HS-27A (cell line): ENCODE measurements at places on chromosomes 1 and 21.
A peak's percentile ranks its signal among the peaks of the same experiment; 100 is the strongest.

DNA sequence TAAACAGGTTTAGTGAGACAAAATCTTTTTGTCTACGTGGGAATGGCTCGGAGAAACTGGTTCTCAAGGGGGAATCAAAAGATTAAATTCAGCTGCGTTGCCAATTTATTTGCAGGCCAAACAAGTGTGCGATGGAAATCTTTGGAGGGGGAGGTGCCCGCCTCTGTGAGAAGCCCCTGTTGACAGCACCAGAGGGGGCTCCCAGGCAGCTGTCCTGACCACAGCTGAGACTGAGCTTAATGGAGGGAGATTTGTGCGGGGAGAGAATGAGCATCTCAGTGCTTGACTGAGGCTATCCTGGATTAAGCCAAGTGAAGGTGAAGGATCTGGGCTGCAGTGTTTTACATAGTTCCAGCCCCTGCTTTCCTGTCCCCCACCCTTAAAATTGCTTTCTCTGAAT is 169.7 kb downstream of the ATG4C start:
- no peak for DNase-seq

- DNase-seq, result no peak
Observed at GRCh38 chr21:32861866-32862265, 90.3 kb upstream of the PAXBP1 start.

- peak; percentile 62 for DNase-seq
Observed at GRCh38 chr1:206898089-206898914, 1.1 kb downstream of the IL24 start.

GRCh38 chr1:201859424-201859823 is 29.3 kb upstream of the SHISA4 start:
- no peak for DNase-seq

DNA sequence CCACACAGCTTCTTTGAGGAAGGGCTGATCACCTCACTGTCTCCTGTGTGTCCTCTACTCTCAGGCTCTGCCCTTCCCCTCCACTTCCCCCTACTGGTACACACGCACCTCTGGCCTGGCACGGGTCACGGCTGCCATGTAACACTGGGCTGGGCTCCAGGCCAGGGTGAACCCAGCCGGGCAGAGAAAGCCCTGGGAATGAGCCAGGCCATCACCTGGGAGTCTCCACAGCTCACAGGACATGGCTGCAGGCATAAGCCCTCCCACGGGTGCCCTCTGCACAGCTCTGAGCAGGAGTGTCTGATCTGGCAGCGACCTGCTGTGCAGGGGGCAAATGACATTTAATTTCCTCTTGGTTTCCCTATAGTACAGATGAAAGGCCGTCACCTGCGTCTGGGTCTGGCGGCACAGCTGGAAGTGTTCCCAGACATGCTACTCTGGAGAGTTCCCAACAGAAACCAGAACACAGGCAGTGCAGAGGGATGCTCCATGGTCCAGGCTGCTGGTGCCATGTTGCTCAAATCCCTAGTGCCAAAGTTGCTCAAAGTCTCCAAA is 61.2 kb downstream of the ERI3 start:
- DNase-seq, result no peak

GRCh38 chr1:94000510-94001282 is 91.5 kb upstream of the GCLM start:
- no peak for DNase-seq

DNA sequence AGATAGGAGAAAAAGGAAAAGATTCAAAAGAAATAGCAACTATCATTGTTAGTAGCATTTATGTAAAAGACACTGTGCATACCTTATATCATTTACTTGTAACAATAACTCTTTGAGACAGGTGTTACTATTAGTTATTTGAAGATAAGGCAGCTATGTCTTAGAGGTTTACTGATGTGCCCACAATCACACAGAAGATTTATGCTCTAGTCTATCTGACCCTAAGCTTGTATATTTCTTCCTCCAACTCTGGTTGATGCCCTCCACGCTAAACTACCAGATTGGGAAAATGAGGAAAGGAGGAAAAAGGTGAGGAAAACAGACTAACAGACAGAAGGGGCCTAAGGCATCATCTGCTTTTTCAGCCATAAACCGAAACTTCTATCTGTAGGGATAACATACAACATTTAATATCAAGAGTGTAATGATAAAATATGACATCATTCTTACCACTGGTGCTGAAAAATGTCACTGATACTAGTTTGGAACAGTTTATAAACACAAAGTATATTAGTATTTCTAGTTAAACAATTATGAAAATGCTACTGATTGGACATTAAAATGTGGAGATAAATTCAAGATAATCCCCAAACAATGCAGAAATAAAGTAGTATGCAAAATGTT is 5.1 kb downstream of the COLGALT2 start:
- DNase-seq, result no peak

DNA sequence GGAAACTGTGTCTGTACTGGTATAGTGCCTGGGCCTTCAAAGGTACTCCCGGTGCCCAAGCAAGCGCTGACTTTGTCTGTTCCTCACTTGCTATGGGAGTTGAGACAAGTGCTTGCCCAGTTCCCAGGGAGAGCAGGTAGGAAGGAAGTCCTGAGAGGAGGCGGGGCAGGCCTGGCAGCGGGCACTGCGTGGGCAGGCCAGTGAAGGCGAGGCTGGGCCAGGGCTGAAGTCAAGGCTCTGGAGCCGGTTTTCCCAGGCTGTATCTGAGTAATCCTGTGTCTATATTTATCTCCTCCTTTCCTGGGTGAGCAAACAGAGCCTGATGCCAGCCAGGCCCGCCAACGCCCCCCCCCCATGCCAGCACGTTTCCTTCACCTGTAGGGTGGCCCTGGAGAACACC is 15.9 kb upstream of the EDN2 start:
- no peak for DNase-seq

- no peak for DNase-seq
Observed at GRCh38 chr1:153292185-153292584, 20.6 kb downstream of the PGLYRP3 start.

DNA sequence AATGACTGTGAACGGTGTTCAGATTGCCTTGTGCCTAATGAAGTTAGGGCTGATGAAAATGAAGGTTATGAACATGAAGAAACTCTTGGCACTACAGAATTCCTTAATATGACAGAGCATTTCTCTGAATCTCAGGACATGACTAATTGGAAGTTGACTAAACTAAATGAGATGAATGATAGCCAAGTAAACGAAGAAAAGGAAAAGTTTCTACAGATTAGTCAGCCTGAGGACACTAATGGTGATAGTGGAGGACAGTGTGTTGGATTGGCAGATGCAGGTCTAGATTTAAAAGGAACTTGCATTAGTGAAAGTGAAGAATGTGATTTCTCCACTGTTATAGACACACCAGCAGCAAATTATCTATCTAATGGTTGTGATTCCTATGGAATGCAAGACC is 96.6 kb downstream of the ZFYVE9 start:
- no peak for DNase-seq

- DNase-seq, result no peak
Observed at GRCh38 chr1:156060937-156061636, at the start of gene RAB25. RAB25 (plus strand) TSS chr1:156061160; CDS start chr1:156061401, 241 bp downstream.

DNA sequence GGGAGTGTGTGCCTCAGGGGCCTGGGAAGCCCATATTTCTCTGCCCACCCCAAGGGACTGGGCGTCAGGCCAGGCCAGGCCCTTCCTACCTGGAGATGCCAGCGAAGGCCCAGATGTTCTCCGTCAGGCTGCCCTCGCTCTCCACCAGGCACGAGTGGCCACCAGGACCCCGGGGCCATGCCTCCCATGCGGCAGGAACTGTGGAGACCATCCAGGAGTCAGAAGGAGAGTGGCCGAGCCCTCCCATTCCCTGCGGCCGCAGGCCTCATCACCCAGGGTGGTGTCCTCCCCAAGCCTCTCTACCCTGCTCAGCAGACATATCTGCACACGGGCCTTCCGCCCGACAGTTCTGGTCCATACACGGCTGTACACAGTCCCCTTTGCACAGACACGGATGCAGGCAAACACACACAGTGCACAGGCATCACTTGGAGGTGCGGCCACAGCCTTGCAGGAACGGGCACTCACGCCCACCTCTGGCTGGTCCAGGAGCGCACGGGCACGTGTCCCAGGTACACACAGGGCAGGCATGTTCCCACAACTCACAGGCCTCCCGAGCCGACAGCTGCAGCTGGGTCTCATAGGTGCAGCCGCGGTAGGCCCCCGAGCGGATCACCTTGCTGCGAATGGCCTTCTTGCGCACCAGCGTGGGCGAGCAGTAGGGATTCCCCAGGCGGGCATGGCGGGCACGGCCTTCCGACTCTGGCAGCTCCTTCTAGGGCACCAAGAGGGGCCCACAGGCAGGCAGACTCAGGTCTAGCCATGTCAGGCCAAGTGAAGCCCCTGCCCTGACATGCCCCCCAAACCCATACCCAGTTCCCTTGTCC is 5.9 kb upstream of the KIF17 start:
- no peak for DNase-seq

DNA sequence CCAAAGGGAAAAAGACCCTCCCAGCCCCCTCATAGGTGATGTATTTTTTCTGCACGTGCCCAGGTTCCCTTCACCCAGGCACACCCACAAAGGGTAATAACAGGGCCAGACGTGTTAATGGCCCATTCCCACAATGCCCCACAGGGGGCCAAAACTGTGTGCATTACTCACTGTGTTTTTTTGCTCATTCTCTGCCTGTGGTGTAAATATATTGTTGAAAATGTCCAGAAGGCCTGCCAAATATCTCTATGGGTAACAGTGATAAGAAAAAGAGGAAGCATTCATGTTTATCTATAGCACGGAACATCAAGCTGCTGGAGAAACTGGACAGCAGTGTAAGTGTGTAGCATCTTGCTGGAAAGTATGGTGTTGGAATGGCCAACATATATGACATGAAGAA is 21.9 kb downstream of the RHEX start:
- no peak for DNase-seq

GRCh38 chr1:154145986-154146385 is 8.9 kb downstream of the NUP210L start:
- no peak for DNase-seq

- no peak for DNase-seq
Observed at GRCh38 chr21:16004086-16004485, 274.3 kb downstream of the USP25 start.

GRCh38 chr1:79792219-79792930 is 785.8 kb upstream of the ADGRL4 start:
- DNase-seq, result no peak

- no peak for DNase-seq
Observed at GRCh38 chr1:33221385-33221758, 34.9 kb upstream of the ZNF362 start.

DNA sequence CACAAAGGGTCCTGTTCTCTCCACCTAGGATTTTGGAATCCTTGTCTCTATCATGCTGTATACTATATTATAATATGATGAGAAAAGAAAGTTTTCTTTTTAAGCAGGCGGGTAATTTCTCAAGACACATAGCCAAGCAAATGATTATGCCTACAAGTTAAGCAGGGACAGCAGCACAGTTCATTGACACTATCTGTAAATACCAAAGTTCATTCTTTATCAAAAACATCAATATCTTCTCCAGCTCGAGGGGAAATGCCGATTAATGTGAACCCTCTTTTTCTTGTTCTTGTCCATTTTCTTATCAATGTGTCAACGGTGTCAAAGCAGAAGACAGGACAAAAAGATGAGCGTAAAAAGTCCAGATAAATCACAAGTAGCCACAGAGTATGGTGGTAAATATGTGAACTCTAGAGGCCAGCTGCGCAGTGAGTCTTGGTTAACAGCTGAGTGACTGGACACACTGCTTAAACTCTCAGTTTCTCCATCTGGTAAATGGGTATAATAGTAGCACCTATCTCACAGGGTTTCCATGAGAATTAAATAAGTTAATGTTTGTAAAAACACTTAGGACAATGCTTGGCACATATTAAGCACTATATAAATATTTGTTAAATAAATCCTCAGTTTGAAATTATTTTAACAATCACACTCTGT is 30.9 kb downstream of the LPAR3 start:
- no peak for DNase-seq

DNA sequence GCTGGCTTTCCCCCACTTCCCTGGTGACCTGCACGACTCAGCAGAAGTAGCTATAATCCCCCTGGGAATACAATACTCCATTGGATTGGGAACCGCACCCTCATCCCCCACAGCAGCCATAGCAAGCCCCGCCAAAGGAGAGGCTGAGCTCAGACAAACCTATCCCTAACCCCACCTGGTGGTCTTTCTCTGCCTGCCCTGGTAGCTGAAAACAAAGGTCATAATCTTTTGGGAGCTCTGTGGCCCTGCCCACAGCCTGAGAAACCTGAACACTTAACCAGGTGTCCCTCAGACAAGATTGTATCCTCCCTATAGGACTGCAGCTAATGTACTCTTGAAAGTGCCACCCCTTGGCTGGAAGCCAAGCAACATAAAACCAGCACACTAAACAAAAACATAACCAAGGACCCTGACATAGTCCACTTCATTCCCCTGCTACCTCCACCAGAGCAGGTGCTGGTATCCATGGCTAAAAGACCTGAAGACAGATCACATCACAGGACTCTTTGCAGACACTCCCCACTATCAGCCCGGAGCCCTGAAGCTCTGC is 71.6 kb upstream of the RUNX1 start:
- DNase-seq, result no peak

- no peak for DNase-seq
Observed at GRCh38 chr1:161177112-161177935, at the start of gene B4GALT3. B4GALT3 (minus strand) TSS chr1:161177507; CDS start chr1:161176060, 1,447 bp downstream.

DNA sequence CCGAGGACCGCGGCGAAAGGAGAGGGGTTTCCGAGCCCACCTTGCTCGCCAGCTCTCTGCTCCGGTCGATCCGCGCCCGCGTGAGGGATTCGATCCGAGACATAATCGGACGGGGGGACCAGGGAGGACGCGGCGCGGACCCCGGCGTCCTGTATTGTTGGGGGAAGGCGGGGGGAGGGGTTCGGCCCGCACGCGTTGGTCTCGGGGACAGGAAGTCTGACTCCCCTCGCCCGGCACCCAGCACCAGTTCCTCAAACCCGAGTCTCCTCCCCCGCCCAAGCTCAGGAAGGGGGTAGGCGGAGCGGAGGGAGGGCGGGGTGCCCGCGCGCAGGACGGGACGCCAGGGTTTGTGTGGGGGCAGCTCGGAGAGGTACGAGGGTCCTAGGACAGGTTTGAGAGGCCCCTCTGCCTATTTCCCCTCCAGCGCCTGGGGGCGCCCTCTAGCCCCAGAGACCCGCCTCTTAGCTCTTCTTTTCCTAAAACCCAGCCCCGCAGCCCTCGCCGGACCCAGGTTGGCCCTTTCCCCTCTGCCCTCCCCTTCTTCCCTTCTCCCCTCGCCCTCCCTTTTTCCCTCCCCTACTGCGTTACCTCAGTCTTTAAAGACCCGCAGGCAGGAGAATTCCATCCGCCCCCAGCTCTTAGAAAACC is at the start of gene ARHGEF2:
ARHGEF2 (minus strand) TSS at position 223 of the 648 bp plus-strand sequence; CDS start at position 103, 120 bp downstream.
- no peak for DNase-seq

DNA sequence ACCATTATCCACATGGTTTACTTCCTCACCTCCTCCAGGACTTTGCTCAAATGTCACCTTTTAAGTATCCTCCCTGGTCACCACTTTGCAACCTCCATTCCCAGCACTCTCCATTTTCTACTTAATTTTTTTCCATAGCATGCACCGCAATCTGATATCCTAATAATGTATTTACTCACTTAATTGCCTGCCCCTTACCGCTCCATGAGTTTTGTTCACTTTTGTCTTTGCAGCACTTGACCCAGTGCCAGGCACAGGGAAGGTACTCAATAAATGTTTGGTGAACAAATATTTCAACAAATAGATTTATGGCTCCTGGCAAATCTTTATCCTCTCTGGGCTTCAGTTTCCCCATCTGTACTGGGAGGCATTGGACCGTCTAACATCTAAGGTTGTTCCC is 53.6 kb downstream of the UBE2T start:
- no peak for DNase-seq

- DNase-seq, result no peak
Observed at GRCh38 chr1:167681024-167681423, 40.8 kb upstream of the MPZL1 start.

GRCh38 chr1:202697038-202697437 is 13.2 kb downstream of the SYT2 start:
- no peak for DNase-seq
